GM18507 (cell line): ENCODE measurements at places on chromosomes 7 and 10.

- DNase-seq, result no peak
Observed at GRCh38 chr10:74910976-74911350, 84.6 kb downstream of the KAT6B start.

DNA sequence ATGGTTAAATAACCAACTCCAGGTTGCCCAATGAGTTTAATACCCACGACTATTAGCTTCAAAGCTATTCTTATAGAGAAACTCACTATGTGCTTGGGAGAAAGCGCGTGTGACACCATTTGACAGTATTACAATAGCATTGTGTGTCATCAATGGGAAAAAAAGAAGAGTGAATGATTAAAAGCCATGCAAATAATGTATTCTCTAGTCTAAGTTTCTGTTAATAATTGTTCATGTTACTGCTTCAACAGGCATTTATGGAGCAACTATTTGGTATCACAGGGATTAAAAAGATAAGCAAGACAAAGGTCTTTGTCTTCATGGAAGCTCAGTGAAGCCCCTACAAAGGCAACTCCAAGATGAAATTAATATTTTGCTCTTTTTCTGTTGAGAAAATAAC is 47.2 kb downstream of the CAV1 start:
- no peak for DNase-seq

DNA sequence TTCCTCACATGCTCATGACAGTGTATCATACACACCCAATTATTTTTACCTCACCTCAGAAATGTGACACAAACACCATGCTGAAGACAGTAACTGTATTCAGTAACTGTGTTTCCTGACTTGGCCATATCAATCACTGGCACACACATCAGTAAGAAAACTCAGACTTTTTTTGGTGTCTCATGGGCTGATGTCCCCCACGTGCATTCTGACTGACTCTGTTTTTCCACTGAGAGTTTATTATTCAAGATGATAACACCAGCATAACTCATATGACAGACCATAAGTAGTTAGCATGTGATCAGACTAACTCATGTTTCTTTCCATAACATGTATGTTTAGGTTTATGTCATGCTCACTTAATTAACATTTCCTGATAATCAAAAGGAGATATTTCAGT is 124.8 kb downstream of the CD36 start:
- no peak for DNase-seq

GRCh38 chr7:51067258-51067657 is 249.4 kb downstream of the COBL start:
- DNase-seq, result no peak

GRCh38 chr7:118580743-118581382 is 356.4 kb downstream of the ANKRD7 start:
- no peak for DNase-seq

DNA sequence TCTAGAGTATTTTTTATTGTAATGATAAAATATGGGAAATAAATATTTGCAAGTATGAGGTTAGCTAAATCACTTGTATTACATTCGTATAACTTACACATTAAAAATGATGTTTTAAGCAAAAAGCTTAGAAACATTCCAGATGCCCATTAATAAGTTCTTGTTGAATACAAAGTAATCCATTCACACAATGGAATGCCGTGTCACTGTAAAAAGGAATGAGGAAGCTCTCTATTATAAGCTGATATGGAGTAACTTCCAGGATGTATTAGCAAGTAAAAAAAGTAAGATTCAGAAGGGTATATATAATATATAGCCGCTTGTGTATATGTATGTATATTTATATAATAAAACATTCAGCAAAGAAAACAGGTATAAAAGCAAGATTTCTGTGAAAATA is 412.8 kb upstream of the MTPN start:
- DNase-seq, result no peak

DNA sequence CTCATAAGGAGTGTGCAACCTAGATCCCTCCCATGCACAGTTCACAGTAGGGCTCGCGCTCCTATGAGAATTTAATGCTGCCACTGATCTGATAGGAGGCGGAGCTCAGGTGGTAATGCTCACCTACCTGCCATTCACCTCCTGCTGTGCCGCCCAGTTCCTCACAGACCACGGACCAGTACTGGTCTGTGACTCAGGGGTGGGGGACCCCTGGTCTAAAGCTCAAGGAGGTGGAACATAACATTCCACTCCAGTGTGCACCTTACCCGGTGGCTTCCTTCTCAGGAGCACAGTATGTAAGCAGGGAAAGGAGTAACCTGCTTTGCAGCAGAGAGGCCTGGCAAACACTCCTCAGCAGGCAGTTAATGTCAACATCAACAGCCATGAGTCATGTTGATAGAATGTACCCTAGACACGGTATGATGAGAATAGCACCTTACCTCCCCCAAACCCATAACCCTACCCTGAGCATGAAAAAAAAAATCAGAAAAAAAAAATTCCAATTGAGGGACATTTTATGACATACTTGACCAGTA is 273.5 kb downstream of the FGFR2 start:
- DNase-seq, result no peak

GRCh38 chr7:69173341-69173740 is 424.9 kb upstream of the AUTS2 start:
- DNase-seq, result no peak
